Activated CD4-positive, alpha-beta T cell treated with anti-CD3 and anti-CD28 coated beads, Interleukin-2, amount 50 U/mL, for 4 hours (primary cell): ENCODE measurements at places on chromosomes 11 and 22.

GRCh38 chr11:34749666-34750659, 129.1 kb downstream of the EHF start:
- no peak for DNase-seq

DNA sequence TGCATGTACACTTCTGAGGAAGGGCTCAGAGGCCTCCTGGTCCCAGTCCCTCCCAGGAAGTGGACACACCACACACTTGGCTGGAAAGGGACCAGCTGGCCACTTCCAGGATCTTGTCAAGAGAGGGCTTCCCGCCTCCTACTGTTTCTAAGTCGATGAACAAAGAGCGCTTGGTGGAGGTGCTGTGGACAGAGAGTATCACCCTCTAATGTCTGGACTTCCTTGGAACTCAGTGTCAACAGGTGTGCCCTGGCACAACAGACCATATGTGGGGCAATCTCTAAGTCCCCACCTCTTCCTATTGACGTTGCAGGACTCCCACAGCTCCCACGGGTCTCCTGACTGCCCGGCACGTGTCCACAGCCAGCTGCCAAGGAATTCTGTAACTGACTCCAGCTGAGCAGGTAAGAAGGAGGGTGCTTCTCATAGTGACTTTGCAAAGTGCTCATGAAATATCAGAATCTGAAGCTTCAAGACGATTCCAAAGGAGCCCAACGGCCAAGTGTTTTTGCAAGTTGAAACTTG, 16.1 kb downstream of the POU2AF1 start:
- no peak for DNase-seq

DNA sequence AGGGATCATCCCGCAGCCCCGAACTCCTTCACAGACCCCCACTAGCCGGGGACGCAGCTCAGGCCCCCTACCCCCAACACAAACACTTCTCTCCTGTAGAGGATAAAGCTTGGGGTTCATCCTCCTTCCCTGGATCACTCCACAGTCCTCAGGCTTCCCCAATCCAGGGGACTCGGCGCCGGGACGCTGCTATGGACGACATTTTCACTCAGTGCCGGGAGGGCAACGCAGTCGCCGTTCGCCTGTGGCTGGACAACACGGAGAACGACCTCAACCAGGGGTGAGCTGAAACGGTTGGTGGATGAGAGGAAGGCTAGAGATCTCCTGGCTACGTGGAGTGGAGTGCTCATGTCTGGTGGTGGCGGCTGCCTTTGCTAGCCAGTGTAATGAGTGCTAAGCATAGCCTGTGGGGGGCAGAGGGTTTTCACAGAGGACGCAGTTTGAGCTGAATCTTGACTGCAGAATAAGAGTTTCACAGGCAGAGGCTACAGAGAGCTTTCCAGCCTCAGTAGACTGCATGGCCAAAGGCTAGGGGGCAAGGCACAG, 580 bp downstream of the ILK start:
- DNase-seq = peak; percentile 47

GRCh38 chr11:85269109-85269508, 358.0 kb downstream of the DLG2 start:
- DNase-seq = no peak

GRCh38 chr11:130109386-130109785, 39.7 kb downstream of the APLP2 start:
- no peak for DNase-seq

GRCh38 chr11:36365907-36366306, 69.8 kb downstream of the PRR5L start:
- DNase-seq = no peak

DNA sequence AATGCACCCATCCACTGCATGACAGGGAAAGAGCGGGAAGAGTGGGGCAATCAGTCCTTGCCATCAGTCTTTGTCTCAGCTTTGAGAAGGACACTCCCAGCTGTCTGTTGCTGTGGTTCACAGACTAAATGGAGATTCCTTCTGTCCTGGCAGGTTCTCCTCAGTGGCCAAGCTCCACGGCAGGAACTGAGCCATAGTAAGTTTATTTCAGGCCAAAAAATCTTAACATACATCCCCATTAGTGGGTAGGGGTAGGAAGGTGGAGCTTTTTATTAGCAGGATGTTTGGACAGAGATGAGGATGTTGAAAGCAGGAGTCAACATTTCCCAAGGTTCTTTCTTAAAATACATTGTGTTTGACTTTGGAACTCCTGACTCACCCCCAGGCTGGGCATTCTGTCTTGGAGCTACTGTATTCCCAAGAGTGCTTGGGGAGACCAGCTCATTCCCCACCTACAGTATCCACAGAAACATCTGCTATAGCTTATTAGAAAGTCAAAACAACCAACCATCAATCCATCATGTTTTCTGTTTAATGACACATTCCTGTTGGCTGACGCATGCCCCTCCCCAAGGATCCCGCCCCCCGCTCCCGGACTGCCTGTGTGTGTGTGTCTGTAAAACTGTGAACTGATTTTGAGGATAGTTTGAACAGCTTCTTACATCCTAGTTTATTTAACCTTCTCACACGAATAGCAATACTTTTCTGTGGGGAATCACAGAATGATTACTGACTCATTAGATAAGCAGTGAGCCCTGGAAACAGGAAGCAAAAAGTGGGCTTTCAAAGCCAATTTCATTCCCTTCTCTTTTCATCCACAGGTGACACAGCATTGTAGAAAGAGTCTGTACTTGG, 109.5 kb downstream of the CCDC81 start:
- DNase-seq = no peak

DNA sequence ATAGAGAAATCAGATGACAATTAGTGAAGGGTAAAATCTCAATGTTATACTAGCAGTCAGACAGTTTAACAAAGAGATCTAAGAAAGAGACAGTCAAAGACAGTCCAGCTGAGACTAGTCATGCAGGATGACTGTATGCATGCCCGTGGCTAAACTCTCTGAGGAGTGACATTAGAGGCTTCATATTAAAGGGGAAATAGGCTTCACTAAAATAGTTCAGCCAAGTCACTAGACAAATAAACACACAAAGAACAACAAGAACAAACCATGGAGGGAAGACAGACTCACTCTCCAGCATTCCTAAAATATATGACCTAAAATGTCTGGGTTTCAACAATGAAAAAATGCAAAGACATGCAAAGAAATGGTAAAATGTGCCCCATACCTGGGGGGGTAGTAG, 18.6 kb upstream of the APLNR start:
- DNase-seq = no peak

DNA sequence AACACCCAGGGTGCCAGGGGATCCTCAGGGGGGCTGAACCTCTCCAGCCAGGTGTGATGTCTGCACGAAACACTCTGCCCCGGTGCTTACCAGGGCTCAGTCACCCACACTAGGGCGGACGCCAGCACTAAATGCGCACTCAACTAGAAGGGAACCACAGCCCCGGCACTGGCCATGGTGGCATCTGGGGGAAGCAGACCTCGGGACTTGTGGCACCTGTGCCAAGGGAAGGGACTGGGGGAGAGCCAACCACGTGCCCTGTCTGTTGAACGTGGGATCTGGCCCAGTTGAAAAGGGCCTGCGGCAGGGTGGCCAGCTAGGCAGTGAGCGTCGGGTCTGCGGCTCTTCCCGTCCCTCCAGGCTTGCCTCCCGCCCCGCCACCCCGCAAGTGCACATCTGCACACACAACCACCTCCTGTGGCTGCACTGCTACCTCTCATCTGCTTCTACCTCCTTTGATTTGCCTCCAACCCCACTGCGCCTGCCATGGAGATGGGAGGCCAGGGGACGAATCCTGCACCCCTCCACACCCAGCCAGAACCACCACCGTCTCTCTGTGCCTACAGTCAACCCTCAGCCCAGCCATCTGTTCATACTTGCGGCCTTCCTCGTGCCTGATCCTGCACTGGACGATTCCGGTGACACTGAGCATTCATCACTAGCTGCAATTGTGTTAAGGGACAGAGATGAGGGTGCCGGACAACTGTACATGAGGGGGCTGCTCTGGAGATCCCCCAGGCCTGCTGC, 15.0 kb upstream of the MOB2 start:
- no peak for DNase-seq

DNA sequence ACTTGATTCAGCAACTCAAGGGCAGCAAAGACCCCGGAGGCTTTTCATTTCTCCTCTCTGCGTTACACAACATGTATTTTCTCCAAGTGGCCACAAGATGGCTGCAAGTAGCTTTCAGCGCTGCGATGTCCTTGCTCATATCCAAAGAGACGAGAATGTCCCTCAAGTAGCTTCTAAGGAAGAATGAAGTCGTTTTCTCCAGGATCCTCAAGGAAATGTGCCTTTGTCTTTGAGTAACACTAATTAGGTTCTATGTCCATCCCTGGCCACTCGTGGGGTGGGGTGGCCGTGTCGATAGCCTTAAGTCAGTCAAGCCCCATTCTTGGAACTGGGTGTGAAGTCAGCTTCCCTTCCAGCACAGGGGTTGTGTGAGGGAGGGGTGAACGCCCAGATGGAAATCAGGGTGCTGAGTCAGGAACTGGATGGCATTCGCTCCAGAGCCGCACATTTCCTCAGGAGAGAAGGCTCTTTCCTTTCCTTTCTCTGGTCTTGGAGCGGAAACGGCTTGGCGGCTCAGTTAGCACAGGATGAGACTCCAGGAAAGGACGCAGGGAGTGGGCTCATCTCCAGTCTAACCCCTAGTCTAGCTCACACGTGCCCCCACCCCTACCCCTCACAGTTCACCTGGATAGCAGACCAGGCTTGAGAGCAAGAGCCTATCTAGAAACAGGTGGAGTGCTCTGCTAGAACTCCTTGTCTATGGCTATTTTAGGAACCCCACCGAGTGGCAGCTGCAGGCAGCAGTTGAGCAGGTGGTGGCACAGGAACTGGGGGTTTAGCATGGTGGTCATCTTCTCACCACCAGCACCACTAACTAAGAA, 44.3 kb downstream of the NNMT start:
- peak; percentile 16 for DNase-seq

DNA sequence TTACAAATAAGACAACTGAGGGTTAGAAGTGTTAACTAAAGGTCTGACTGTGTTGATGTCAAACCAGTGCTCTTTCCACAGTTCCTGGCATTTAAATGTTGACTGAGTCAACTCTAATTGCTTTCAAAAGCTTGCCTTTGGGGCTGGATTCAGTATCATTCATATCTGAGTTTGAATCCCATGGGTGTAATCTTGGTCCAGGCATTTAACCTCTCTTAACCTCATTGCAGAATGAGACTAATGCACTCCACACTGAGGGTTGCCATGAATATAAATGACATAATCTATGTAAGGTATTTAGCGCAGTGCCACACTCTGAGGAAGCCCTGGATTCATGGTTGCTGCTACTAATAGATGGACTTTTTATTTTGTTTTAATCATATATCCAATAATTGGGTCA, 274.3 kb downstream of the DDX10 start:
- DNase-seq = no peak

DNA sequence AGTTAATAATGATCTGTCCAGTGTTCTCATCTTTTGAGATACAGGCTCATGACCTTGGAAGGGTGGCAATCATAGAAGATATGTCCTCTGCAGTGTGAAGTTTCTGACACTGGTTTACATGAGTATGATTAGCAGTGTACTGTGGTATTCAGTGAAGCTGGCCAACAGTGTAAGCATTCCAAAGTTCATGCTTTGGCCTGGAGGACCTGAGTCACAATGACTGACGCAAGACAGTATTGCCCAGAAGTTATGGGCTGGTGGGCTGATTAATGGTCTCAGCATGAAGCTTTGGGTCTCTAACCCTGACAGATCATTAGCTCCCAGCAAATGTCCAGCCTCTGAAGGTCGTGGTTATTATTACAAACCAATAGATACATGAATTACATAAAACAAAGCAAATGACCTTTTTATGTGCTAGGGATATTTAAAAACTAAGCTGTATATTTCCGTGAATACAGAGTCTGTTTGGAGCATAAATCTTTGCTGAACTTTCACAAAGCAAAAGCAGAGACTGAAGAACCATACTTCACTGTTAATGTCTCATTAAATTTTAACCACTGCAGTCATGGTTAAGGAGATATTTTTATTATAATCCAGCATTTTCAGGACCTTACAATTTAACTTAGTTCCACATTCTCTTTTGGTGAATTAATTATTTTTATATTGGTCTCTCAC, 28.3 kb upstream of the USP47 start:
- no peak for DNase-seq

DNA sequence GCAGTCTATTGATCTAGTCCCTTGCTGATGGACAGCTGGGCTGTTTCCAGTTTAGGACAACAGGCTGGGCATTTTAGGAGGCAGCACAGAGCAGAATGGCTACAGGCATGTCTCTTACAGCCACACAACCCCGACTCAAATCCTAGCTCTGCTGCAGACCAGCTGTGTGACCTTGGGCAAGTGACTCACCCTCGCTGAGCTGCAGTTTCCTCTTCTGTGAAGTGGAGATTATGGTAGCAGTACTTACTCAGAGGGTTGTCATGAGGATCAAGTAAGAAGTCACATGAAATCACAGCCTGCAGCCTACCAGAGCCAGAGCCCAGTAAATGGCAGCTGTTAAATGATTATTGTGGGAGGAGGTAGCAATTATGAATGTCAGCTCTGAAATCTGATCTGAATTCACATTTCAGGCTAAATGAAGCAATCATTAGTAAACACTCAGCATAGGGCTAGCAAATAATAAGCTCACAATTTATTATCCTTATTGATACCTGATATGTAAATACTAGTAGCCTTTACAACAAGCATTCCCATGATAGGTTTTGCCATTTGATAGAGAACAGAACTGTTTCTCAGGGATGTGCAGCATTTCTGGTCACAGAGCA, 58.9 kb downstream of the MYEOV start:
- DNase-seq = no peak

DNA sequence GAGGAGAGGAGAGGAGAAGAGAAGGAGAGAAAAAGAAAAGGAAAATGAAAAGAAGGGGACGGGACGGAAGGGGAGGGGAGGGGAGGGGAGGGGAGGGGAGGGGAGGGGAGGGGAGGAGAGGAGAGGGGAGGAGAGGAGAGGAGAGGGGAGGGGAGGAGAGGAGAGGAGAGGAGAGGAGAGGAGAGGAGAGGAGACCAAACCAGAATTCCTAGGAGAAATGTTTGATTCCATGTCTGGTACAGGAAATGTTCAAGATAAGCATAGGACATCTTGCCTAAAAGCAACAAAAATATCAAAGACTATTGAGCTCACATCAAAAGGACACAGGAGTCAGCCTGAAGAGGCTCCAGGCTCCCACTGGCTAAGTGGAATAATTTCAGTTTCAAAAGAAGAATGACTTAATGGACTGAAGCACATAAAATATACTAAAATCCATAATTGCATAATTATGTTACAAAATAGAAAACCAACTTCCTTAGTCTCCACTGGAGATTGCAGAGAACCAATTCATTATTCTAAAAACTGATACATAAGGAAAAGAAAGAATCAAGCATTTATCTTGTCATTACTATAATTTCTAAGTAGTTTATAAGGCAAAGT, 101.1 kb upstream of the APOA1 start:
- DNase-seq = no peak
